ENCODE measurements at places on chromosomes 6 and 20.

- DNase-seq, result no peak
Measured at GRCh38 chr20:21640556-21640955, 64.9 kb upstream of the PAX1 start.

GRCh38 chr6:106026748-106027715, 59.1 kb upstream of the PRDM1 start:
- no peak for DNase-seq

DNA sequence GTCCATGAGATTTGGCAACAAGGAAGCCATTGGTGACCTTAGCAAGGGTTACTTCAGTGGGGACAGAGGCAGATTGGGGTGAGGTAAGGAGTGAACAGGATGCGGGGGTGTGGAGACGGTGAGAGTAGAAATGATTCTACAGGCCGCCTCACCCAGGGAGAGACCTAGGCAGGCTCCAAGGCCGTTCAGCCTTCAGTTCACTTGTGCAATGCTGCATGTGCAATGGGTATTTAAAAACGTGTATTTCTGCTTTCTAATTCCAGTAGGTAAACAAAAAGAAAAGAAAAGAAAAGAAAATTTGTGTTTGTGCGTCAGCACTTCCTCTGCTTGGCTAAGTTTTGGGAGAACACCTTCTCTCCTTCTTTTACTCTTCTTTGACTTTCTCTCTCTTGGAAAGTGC, 56.8 kb downstream of the BANF2 start:
- DNase-seq, result no peak

- DNase-seq, result no peak
Measured at GRCh38 chr6:129623008-129623732, 86.8 kb downstream of the ARHGAP18 start.

DNA sequence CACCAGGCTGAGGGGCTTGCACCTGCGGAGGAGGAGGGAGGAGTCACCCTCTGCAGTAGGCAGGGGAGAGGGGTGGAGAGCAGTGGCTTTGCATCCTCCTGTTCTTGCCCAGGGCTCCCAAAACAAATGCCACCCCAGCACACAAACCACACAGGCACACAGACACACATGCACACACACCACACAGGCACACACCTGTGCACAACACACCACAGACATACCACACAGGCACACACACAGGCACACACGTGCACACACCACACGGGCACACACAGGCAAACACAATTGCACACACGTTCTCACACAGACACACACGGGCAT, 26.6 kb downstream of the YTHDF1 start:
- no peak for DNase-seq

DNA sequence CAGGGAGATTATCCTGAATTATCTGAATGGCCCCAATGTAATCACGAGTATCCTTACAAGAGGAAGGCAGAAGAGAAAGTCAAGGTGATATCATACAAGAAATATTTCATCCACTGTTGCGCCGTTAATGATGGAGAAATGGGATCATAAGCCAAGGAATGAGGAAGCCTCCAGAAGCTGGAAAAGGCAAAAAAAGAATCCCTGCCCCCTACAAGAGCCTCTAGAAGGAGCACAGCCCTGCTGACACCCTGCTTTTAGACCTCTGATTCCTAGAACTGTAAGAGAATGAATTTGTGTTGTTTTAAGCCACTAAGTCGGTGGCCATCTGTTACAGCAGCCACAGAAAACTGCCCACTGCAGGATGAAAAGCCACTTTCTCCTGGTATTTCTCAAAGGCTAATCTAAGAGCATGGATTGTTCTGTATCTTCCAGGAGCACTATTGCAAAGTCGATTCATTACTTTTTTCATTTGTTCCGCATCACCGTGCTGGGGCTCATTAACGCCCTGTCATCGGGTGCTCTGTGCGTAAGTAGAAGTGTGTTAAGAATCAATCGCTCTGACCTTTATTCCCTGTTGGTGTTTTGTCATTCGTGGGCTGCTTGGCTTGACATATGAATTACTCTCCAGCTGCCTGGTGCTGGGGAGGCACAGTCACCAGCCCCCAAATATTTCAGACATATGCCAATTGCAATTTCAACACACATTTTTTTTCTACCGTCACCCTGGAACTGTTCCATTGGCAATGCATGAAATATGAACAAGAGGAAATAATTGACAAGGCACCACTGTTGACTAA, 117.0 kb downstream of the PCSK2 start:
- DNase-seq, result no peak

Measured in cortex of kidney (tissue), 1 donor.